Stimulated activated memory B cell treated with anti-CD40 and anti-IgM and Interleukin-4, amounts not matched to agents 10 μg/mL and 1 μg/mL and 100 μg/mL, for 72 hours (primary cell): ENCODE measurements at places on chromosomes 3 and 15.

DNA sequence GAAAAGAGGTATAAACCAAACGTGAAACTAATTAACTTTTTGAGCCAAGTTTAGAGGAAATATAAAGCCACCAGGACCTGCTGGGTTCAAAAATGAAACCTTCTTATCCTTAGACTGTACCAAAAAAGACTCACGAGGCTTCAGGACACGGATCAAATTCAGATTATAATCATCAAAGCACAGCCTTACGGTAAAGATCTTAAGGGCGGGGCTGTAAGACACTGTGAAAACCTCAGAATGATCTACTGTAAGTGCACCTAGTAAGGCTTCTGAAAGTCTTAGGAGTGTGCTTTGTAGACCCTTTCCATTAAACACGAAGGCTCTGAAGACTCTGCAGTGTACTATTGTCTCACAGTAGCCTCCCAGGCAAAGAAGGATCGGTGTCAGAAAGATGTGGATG is 26.8 kb downstream of the TARS3 start:
- ATAC-seq: no peak

DNA sequence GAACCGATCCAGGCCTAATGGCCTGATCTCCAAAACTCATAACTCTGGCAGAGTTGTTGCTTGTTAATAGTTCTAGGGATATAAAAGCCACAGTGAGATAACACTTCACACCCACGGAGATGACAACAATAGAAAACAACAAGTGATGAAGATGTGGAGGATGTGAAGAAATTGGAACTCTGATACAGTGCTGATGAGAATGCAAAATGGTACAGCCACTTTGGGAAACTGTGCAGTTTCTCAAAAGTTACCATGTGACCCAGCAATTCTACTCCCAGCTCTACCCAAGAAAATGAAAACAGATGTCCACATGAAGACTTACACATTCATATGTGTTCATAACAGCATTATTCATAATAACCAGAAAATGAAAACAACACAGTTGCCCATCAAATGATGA is 3.8 kb downstream of the CMTM7 start:
- ATAC-seq: no peak

GRCh38 chr3:152222327-152222726 is 46.4 kb upstream of the MBNL1 start:
- no peak for ATAC-seq

DNA sequence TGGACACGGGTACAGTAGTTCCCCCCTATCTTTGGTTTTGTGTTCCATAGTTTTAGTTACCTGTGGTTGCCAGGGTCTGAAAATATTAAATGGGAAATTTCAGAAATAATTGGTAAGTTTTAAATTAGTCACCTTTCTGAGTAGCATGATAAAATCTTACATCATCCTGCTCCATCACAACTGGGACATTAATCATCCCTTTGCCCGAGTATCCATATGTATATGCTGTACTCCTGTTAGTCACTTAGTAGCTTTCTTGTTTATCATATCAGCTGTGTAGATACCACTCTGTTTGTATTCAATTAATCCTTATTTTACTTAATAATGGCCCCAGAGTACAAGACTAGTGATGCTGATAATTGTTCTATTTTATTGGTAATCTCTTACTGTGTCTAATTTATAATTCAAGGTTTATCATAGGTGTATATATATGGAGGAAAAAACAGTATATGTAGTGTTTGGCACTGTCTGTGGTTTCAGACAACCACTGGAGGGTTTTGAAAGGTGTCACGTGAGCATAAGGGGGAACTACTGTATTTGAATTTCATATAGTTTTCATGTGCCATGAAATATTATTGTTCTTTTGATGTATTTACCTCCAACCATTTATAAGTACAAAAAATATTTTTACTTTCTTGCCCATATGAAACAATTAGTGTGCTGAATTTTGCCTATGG is 41.4 kb downstream of the CTDSPL2 start:
- ATAC-seq: no peak

DNA sequence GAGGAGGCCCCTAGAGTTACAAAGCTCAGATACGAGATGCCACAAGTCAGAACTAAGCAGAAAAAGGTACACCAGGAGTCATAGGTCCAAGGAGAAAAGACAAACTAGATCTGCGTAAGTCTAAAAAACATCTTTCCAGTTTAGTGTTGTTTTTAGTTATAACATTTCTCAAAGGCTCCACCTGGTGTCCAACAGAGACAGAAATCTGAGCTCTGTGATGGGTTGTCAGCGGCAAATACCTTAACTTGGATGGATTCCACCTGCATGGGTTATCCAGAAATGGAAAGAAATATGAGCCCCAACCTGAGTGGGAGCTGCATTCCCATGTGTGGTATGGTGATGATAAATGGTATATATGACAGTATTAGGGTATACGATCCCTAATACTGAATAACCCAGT is 238.6 kb upstream of the CHRM5 start:
- no peak for ATAC-seq

GRCh38 chr15:98881526-98882520 is 125.8 kb downstream of the PGPEP1L start:
- peak; percentile 49 for ATAC-seq

- no peak for ATAC-seq
Observed at GRCh38 chr3:89847955-89848354, 740.5 kb downstream of the EPHA3 start.

DNA sequence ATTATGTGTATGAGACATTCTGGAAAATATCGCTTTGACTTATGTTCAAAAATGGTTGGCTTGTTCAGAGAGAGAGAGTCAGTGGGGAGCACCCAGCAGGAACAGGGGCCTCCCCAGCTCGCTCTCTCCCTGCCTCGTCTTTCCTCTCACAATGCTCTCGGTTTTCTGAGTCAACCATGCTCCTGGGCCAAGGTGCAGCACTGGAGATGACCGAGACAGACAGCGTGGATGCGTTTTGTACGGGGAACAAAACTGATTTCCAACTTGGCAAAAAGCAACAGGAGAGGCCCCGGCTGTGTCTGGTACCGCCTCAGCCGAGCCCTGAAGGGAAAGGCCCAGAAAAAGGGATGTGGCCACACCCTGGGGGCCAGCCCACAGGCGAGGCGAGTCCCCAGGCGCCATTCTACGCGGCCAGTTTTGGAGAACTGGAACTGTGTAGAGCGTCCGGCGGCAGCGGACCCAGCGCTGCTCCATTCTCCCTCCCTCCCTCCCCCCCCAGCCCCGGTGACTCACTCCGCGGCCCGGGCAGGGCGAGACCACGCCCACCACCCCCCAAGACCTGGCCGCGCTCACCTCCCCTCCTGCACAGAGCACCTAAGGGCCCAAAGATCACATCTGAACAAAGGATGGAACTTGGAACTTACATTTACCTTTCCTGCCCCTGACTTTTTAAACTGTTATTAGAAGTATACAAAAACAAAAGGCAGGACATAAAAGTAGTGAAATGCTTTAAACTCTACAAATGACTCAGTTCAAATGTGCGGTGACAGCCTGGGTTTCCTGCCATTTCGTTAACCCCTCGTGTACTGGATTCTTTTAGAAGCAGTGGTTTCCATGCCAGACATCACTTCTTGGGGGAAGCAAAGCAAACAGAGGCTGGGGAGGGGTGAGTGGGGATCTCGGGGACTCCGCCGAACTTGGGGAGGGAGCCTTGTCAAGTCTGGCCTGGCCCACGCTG is 12.7 kb downstream of the ATP10A start:
- ATAC-seq: peak; percentile 95

DNA sequence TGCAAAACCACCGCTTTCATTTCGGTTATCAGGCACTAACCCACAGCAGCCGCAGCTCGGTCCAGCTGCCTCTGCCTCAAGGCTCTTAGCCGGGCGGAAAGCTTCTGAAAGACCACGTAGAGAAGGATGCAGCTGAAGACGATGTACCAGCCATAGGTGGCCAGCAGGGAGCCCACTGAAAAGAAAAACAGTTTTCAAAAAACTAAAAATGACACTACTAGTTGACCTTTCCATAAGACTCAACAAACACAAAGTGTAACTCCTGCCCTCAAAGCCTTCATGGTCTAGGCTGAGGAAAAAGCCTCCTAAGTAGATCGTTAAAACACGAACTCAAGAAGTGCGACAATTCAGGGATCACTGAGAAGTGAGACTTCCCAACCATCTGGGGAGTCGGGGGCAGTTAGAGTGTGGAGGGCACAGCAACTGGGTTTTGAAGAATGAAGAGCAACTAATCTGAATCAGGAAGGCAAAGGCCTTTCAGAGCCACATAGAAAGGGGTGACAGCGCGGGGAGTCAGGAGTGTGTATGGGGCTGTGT is 716 bp downstream of the SELENOS start:
- peak; percentile 47 for ATAC-seq

DNA sequence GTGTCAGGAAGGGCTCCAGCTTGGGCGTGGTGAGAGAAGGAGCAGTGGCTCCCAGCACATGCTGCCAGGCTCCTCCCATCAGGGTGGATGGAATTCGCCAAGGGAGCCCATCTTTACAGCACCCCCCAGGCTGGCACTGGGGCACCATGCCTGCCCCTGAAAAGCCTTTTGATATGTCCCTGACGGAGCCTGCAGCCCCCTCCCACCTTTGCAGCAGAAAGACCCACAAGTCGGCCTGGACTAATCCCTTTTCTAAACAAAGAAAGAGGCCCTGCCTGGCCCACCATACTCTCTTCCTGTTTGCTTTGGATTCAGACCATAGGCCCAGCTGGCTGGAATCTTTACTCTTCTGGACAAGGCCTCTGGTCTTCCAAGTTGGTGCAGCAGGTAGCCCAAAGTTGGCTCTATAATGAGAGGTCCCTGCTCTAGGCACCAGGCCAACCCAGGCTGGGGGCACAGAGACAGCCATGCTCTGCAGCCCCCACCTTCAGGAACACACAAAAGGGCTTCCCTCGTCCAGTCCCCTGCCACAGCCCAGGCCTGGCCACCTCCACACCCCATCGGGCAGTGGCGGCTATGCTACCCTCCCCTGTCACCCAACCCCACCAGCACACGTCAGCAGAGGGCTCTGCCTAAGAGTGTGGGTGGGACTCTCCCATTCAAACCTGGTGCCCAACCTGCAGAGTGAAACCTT is 5.4 kb downstream of the ANPEP start:
- no peak for ATAC-seq

GRCh38 chr15:85592148-85592547 is 202.6 kb downstream of the KLHL25 start:
- no peak for ATAC-seq

- ATAC-seq: no peak
Observed at GRCh38 chr3:133837487-133838295, 32.1 kb downstream of the SRPRB start.

GRCh38 chr3:90011131-90011530 is 903.7 kb downstream of the EPHA3 start:
- no peak for ATAC-seq

DNA sequence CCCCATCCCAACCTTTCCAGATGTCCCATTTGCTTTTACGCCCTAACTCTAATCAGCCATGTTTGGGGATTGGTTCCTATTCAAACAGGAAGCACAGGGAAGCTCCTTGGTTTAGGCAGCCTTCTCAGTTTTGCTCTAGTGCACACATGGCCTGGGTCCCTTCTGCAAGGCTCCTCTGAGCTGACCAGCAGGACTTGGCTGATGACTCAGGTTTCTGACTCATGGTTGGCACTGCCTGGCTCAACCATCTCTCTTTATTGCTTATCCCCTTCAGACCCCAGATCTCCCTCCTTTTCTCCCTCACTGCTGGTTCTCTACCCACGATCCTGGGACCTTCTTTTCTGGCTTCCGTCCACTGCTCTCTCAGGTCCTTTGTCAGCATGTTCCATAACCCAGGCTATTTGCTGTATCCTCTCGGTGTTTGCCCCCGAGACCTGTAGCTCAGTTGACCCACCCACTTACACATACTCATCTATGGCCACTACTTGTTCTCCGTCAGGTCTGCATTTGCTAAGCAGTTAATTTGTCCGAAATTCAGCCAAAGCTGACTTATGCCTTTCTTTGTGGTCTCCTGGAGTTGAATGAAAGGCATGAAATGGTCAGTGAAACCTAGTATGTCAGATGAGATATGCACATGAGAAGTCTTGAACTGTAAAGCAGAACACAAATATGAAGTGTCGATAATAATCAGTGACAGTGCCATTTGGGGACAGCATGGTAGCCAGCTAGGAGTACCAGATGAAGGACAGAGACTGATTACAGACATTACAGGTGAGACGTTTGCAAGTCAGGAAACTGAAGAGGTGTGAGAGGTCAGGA is 323.5 kb upstream of the ROPN1 start:
- no peak for ATAC-seq

- no peak for ATAC-seq
Observed at GRCh38 chr3:122727294-122727693, 46.7 kb downstream of the PARP14 start.
